SJSA1 (cell line): ENCODE measurements at places on chromosomes 6 and 20.

DNA sequence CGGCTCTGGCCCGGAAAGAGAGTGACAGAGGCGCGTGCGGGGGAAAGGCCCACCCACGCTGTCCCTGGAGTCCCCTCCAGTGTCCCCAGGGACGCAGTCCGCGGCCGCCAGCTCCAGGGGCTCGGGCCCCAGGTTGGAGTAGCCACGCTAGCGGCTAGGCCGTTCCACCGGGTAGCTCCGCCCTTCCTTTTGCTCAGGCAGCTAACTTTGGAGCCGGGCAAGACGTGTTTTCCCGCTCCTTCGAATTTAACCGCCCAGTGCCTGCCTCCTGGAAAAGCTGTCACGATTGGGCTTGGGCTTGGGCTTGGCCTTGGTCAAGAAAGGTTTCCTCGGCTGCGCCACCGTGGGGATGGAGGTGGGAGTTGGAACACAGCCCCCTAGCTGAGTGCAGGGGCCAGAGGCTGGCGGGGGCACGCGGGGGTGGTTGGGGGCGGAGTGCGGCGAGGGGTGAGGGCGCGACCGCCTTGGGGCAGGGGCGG is 4.7 kb downstream of the LINC00237 start:
- no peak for DNase-seq

GRCh38 chr20:61954276-61955021 is 111.2 kb downstream of the TAF4 start:
- no peak for DNase-seq

GRCh38 chr6:109794201-109794923 is 103.3 kb downstream of the FIG4 start:
- DNase-seq = peak; percentile 73

DNA sequence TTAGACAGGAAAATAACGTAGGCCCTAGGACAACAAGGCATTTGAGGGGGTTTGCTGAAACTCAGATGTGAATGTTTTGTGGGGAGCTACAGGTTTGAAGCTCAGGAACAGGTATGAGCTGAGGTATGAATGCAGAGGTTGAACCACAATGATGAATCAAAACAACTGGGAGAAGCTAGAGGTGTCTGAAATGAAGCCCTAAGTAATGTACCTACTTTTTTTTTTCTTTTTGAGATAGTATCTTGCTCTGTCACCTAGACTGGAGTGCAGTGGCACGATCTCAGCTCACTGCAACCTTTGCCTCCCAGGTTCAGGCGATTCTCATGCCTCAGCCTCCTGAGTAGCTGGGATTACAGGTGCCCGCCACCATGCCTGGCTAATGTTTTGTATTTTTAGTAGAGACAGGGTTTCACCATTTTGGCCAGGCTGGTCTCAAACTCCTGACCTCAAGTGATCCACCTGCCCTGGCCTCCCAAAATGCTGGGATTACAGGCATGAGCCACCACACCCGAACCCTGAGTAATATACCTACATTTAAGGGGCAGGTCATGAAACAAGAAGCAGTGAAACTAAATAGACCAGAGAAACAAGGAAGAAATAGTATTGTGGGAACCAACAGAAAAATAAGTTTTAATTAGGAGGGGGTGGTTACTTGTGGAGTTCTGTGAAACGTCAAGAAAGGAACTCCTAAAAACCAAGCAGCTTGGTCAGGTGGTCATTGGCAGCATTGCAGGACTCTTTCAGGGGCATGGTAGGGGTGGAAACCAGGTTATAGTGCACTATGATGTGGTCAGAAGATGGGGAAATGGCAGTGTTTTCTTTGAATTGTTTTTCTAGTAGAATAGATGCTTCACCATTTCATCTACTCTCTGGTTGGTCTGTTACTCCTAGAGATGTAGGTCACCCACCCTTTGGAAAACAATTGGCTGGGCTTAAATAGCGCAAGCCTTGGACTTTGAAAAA is 138.1 kb downstream of the CD164 start:
- DNase-seq = no peak

DNA sequence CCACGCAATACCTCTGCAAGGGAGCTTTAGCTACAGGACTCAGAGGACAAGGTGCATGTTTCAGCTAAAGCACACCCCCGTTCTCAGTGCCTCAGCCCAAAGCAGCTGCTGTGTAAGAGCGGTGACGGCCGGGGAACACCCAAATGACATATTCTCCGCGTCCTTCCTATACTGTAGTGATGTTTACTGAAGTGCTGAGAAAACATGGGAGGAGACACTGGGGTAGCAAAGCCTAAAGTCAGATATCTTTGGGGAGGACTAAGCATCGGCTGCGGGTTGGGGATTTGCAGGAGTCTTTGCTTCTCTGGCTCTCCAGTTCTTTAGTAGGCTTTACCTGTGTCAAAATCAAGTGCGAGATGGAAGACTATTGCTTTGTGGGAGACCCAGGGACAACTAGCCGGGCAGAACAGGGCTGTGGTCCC is 1.7 kb downstream of the SLC22A23 start:
- DNase-seq = no peak

- DNase-seq = no peak
Measured at GRCh38 chr6:150273457-150274309, 95.1 kb upstream of the IYD start.

GRCh38 chr20:51811514-51812128 is 9.3 kb upstream of the SALL4 start:
- DNase-seq = no peak

DNA sequence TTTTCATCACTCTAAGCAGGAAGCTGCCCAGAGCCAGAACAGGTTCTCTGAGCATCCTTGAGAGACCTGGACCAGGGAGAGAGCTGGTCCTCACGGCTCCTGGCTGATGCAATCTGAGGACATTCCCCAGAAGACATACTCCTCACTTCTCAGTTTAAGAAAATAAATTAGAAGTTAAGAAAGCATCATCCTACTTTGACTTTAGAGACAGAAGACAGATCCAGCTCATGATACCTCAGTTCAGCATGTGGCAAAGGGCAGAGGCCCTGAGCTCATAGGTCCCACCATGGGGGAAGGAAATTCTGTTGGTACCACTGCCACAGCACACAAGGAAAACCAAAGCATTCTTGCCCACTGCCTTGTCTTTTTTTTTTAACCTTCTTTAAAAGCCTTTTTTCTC is 378.1 kb upstream of the JARID2 start:
- DNase-seq = no peak

DNA sequence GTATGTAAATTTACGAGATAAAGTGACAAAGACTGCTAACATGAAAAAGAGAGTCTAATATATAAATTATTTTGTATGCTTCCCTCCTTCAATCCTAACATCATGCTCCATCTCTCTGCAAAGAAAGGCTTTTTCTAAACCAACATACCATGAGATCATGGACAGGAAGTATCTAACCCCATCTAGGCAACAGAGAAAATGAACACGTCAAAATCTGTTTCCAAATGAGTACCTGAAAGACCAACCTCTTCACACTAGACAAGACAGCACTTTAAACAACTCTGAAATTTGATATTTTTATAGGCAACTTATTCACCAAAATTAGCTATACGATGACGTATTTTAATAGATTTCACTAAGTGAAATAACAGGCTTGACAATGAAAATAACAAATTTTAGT is 54.6 kb downstream of the MAN1A1 start:
- DNase-seq = no peak
